ENCODE measurements at places on chromosomes 4 and X.

GRCh38 chr4:78569306-78569821 is 17.8 kb downstream of the ANXA3 start:
- DNase-seq: peak; percentile 66

DNA sequence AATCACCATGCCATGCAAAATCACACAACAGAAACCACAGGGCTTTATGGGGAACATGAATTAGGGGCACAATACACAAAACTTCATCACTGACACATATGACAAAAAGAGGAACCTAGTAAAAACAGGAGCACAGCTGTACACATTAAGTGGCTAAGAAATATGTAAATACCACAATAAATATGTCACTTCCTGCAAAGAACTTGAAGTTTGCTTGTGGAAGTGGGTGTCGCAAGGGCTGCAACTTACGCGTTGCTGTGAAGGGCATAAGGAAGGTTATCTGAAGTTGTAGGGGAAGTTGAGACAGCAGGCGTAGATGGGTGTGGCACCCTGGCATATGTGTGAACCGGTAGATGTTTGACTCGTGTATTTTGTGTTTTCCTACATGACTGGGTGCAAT is 42.4 kb downstream of the CLCN4 start:
- DNase-seq: no peak

DNA sequence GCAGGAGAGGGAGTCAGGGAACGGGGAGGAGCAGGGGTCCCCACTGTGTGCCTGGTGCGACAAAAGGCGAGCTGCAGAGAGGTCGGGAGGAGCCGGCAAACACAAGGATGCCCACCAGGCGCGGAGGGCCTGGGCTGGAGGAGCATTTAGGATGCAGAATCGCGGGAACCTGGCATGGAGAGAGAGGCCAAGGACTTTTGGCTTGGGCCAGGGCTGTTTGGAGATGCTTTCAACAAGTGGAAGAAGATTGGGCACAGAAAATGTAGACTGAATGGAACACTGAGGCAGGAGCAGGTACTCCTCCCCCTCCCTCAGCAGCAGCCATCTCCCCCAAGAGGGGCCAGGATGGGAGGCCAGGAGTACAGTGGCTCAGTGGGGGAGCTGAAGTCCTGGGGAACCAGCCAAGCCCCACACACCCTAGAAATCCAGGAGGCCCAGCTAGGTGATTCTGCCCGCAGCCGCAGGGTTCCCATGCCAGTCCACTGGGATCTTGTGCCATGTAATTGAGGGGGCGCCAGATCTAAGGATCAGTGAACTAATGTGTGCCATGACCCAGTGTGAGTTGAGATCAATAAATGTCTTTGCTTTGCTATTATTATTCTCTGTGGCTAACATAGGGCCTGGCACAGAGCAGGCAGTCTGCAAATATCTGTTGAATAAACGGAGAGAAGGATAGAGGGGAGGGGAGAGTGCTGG is 1.1 kb upstream of the ABLIM2 start:
- DNase-seq: no peak

GRCh38 chrX:135015523-135016245 is 6.7 kb downstream of the RTL8B start:
- no peak for DNase-seq

- no peak for DNase-seq
These were observed 36.6 kb upstream of the BTC start for GRCh38 chr4:74830928-74831327.

DNA sequence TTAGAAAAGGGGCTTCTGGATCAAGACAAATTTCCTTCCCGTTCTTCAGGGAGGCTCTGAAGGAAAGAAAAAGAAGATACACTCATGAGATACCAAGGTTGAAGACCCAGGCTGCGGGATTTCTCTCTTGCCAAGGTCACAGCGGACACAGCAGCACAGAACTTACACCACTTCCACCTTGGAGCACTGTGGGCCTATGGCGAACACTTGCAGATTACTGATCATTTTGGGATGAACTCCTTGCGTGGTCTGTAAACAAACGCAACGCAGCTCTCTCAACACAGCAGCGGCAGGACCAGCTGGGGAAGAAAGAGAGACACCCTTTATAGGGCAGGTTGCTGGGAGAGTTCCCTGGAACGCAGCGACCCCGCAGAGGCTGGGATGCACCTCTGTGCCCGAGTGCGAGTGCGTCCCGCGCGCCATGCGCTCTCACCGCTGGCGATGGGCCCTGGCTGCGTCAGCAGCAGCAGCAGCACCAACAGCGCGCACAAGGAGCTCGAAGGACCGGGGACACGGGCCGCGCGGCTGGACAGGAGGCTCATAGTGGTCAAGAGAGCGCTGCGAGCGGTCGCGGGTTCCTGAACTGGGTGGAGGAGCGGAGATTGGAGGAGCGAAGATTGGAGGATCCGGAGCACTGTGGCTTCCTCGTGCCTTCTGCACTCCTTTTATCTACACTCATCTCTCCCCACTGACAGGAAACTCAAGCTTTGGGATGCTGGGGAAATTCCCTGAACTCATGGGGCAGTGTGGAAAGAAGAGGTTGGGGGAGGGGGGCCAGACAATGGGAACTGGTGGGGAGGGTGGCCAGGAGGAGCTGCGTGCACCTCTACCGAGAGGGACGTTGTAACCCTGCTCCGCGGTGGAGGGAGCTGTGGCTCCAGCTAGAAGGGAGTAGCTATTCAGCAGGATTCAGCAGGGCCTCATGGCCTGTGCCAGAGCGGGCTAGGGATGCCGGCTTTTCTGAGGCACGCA is at the start of gene CXCL5:
Gene CXCL5, minus strand, starts transcription at position 638 of the 972 bp plus-strand sequence. Its CDS starts 96 bp downstream, at position 542.
- peak; percentile 17 for DNase-seq

DNA sequence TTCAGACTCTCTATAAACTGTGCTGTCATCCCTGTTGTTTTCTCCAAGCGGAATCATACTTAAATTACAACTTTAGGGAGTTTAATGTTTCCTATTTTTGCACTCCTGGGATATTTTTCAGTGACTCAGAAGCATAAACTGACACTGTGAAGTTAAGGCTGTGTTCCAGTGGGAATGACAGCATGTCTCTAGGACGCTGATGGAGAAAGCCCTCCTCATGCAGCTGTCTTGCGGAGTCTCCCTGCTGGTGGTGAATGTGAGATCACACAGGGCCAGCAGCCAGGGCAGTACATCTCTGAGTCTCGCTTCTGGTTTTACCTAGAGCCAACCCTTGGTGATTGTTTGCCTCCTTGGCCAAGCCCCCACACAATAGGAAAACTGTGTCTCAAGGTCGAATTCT is 53.3 kb downstream of the NFKB1 start:
- no peak for DNase-seq

- DNase-seq: no peak
These were observed 131.6 kb upstream of the STIM2 start for GRCh38 chr4:26729027-26729426.

GRCh38 chr4:16745009-16745635 is 153.3 kb downstream of the LDB2 start:
- peak; percentile 32 for DNase-seq

GRCh38 chrX:298993-299392 is 17.8 kb downstream of the PLCXD1 start:
- no peak for DNase-seq

GRCh38 chr4:26879805-26880204 is 19.2 kb downstream of the STIM2 start:
- DNase-seq: no peak

GRCh38 chr4:78704981-78705683 is 71.0 kb upstream of the BMP2K start:
- DNase-seq: peak; percentile 28

DNA sequence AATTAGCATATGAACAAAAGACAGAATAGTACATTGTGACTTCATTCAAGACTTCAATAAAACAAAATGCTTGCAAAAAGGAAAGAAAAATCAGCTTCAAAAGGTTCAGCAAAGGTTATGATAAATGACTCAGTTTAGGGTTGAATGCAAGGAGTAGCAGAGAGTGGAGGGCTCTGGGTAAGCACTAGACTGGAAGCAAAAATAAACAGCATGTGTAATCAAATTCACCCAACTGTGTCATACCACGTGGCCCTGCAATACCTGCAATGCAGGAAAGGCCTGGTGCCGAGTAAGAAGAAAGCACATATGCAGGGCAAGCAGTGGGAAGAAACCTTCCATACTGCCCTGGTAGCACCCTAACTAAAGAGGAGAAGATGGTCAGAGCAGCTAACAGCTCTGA is 88.7 kb downstream of the ATP11C start:
- DNase-seq: no peak

DNA sequence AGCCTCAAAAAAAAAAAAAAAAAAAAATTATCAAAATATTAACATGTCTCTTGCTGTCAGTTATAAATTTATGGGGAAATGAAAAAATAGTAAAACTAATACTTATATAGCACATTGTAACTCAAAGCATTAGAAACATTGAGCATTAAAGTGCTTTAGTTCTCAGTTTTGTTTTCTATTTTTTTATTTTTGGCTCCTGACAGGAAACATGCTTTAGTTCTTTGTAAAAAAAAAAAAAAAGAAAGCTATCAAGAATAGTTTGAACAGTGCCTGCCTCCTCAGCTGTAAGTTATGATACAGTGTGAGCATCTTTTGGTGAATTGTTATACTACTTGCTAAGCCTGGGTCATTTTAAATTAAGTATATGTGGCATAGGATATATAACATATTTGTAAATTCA is 5.1 kb upstream of the CENPC start:
- DNase-seq: no peak

DNA sequence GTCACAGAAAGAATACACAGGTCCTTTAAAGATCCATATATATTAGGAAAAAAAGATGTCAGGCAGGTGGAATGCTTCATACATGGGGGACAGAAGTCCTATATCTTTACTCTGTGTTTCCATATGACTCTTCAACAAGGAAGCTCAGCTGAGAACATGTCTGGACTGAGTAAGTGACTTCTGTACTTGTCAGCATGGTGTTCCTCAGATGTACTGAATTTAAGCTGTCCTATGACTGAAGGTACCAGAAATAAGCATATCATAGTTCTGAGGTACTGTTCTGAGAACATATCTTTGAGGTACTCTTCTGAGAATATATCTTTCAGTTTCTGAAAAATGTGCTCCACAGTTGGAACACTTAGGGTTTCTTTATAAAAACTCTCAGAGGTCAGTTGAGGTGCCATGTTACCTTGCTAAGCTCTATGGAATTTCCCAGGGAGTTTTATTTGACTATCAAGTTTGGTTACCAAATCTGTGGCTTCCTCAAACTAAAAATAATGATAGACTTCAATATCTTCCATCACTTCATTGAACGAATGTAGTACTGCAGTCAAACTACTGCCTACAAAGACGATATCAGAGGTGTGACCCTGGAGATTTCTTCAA is 597.2 kb upstream of the GNPDA2 start:
- DNase-seq: no peak

DNA sequence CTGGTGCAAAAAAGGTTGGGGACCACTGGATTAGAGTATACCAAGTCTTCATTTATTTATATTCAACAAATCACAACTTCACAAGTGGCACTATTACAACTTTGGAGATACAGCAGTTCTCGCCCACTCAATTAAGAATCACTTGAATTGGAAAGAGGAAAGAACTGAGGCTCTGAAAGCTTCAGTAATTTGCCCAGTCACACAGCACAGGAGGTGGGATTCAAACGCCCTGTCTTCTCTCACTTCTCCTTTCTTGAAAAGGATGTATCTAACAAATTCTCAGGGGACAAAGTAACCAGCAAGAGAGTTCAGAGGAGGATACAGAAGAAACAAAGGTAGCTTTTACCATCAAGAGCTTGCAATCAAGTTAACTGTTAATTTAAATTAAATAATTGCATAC is 12.4 kb downstream of the SMIM14 start:
- DNase-seq: no peak

Data from fibroblast of skin of left biceps (primary cell).